ENCODE measurements at places on chromosomes 1 and 21. TPM values are rescaled to one million over a fixed set of nuclear protein-coding genes. Genes with fewer than 3 reads are reported as not detected.

ACTL8 gene
- total RNA-seq, result not detected

ADAM30 gene
- not detected for total RNA-seq

LCE1A gene
- not detected for total RNA-seq

RXRG gene
- total RNA-seq, result not detected

ZDHHC18 gene
- total RNA-seq, result 55.0 TPM

AMIGO1 gene
- total RNA-seq, result 5.8 TPM

DNA sequence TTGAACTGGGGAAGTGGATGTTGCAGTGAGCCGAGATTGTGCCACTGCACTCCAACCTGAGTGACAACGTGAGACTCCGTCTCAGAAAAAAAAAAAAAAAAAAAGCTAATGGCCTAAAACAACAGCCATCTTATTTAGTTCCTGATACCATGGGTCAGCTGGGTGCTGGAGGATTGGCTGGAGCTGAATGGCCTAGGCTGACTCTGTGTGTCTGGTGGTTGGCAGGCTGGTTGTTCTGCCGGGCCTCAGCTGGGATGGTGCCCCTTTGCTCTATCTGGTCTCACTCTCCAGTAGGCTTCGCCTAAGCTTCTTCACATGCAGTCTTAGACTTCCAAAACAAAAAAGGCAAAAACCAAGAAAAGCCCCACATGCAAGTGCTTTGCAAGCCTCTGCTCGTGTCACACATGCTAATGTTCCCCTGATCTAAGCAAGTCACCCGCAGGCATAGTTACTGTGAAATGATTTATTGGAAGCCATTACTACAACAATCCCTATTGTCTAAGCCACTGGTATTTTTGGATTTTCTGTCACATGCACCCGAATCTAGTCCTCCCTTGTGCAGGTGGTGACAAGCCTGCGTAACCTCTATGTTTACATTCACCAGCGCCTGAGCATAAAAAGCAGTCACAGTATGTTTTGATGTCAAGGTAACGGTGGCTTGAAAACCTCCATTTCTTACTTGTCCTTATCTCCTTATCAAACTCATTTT, 39.6 kb upstream of the KANK4 start:
- no peak for DNase-seq

GRCh38 chr1:1298861-1299685, 8.7 kb downstream of the ACAP3 start:
- no peak for DNase-seq

DNA sequence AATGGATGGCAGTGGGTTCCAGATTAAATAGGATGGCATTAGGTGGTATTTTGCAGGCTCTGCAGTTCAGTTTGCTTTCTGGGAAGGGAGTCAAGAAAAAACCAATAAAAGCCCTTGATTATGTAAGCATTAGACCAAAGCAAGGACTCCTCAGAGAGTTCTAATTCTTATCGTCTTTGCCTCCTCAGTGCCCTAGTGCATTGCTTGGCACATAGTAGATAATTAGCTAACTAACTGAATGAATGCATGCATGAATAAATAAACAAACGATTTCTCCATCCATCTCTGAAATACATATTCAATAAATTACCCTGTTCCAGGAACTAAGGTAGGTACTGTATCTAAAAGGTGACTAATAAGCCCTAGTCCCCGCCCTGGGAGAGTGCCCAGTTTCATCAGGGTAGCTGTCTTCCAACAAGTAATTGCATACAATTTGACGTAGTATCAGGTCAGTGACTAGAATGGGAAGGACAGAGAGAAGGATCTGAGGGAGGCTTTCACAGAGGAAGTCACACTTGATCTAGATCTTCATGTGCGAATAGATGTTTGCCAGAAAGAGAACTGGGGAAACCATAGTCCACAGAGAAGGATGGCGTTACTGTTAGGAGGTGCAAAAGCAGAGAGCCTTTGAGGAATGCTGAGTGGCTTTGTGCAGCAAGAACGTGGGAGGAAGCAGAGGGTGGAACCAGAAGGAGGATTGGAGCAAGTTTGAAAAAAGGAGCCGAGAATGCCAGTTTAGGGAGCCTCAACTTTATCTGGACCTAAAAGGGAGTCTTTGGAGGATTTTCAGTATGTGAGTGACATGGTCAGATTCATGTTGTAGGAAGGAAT, 111.4 kb downstream of the TBX19 start:
- no peak for DNase-seq

GRCh38 chr1:150321826-150322166, 463 bp downstream of the PRPF3 start:
- peak; percentile 14 for DNase-seq

DNA sequence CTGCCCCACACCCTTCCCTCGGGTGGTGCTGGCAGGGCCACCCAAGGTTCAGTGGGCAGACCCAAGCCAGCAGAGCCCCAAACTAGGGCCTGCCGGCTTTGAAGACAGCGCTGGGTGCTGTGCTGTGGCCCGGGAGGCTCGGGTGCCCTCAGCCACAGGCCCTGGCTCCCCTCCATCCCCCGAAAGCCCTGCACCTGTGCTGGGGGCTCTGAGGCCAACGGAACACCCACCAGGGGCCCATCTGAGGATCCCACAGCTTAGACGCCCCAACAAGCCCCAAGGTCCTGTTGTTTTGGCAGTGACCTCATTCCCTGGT, 8.6 kb downstream of the ITGB2 start:
- DNase-seq, result no peak

DNA sequence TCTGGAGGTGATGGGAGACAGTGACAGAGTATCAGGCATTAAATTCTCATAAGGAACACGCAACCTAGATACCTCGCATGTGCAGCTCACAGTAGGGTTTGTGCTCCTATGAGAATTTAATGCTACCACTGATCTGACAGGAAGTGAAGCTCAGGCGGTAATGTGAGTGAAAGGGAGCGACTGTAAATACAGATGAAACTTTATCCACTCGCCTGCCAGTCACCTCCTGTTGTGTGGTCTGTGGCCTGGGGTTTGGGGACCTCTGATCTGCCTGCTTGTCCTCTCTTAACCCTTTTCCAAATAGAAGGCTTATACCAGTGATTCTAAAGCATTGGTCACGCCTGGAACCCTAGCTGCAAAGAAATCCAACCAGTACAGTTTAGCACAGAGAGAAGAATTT, 15.3 kb downstream of the GABPA start:
- peak; percentile 42 for DNase-seq

GRCh38 chr1:35810096-35810881, 2.5 kb downstream of the AGO4 start:
- DNase-seq, result no peak

DNA sequence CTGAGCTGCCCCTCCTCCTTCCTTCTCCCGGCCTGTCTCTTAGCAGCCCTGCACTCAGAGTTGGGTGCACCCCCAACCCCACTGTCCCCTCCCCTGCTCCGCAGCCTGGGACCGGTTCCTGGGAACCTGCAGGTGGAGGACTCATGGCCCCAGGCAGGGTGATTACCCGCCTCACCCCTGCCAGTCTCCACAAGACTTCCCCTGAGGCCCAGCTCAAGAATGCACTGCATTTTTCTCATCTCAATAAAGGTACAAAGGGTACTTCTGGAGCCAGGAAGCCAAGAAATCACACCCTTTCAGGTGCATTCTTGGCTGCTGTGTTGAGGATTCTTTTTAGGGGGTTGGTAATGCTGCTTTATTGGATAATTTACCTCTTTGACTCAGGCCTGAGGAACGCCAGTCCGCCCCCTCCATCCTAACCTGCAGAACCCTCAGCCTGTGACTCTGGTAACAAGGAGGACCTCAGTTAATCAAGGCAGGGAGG, 126.3 kb upstream of the TMPRSS2 start:
- DNase-seq, result no peak

GRCh38 chr21:45830221-45830640, 151.3 kb upstream of the COL6A1 start:
- DNase-seq, result no peak

GRCh38 chr1:35247256-35247655, 21.3 kb upstream of the ZMYM4 start:
- no peak for DNase-seq

DNA sequence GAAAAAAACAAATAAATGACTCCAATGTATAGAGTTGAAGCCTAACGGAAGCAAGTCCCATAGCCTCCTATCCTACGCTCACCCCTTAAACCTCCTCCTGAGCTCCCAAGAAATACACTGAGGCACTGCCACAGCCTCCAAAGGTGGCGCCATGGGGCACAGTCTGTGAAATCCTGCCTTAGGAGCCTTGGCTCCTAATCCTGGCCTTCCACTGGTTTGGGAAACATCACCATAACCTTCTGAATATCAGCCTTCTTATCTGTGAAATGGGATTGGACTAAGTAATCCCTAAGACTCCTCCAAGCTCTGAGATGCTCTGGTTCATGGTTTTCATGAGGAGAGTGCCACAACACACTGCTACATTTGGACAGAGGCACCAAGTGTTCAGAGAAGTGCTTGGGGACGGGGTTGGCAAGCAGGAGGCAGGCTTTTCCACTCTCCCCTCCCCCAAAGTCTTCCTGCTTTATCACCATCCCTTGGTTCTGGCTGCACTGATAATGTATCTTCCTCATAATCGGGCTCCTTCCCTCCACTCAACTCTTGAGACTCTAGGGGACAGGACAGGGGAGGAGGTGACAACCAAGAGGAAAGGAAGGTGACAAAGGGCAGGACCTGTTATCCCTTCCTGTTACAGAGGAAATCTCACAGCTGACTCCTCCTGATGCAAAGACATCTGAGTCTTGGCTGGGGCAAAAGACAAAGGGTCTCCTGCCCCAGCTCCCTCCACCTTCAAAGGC, 2.7 kb downstream of the SLAMF7 start:
- DNase-seq, result no peak

- DNase-seq, result no peak
Observed at GRCh38 chr1:217048104-217048707, 325.0 kb upstream of the ESRRG start.

DNA sequence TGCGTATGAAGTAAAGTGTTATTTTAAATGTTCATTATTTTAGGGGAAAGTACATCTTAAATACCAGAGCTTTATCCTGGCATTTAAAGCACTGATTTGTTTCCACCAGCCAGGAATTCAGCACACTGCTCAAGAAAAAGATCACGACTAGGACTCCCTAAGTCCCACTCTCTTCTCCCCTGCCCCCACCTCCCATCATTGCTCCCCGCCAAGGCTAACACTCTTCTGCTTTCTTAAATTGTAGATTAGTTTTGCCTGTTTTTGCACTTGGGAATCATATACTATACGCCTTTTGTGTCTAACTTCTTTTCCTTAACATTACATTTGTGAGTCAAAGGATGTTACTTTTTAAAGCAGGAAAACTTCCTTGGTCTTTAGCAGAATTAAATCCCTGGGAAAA, 37.5 kb upstream of the C1orf105 start:
- DNase-seq, result no peak

- no peak for DNase-seq
Observed at GRCh38 chr1:12495725-12496124, 122.3 kb downstream of the DHRS3 start.

- DNase-seq, result no peak
Observed at GRCh38 chr21:25983745-25984144, 186.8 kb downstream of the APP start.

DNA sequence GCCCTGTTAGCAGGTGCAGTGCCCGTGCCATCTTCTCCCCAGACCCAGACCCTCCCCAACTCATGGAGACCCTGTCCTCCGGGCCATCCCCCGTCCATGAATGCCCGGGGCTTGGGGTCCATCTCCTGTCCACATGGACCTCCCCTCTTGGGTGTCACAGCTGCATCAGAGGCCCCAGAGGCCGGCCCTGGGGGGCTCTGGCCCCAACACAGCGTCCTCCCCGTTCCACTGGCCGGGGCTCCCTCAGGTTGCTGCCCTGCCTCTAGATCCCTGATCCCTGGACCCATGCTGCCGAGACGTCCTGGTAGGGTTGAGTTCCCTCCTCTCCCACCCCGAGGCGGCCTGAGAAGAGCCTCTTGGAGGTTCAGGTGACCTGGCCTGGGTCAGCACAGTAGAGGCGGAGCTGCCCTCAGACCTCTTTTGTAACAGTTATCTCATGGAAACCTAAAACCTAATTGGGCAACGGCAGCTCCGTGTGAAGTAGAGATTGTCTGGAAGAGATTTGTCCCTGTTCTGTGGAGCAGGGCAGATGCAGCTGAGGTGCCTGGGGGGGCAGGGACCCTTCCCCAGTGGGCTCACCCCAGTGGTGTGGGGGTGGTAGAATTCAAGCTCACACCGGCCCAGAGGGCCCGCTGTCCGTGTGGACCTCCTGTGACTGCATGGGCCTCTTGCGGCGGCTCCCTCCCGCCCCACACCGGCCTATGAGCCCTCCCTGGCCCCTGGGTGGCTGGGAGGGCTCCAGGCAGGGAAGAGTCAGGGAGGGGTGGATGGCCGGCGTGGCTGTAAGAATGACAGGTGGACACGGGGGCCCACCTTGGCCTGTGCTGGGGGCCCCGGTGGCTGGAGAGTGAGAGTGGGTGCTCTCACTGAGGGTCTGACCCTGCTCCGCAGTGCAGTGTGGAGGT, 56.1 kb downstream of the SKI start:
- no peak for DNase-seq

DNA sequence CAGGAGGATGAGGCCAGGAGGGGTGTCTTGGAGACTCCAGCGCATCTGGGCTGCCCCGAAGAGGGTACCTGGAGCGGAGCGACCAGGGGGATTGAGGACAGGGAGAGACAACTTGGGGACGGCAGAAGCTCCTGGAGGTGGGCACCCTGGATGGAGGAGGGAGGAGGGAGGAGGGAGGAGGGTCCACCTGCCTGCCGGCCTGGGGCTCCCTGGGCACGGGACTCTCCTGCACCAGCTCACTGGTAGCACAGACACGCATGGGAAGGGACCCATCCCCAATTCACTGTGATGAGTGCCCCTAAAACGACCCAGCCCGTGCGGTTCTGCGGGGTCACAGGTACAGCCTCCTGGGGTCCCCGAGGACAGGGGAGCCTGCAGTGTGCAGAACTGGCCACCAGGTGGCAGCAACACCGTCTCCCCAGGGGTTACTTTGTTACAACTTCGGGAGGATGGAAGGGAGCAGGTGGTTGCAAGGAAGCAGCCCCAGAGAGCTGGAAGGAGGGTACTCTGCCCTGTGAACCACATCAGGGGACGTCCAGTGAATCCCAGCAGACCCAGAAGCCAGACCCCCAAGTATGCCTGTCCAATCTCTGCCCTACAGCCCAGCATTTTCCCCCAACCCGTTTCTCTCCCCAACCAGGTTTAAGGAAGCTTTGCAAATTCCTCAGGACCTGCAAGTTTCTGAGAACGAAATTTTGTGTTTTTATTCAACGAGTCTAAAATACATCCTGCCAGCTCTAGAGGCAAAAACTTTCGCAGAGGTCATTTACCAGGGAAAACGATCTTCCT, 482.4 kb downstream of the NPHP4 start:
- peak; percentile 68 for DNase-seq

- peak; percentile 26 for DNase-seq
Observed at GRCh38 chr21:33587792-33588484, 546 bp downstream of the DONSON start.

GRCh38 chr1:91325456-91325855, 79.2 kb downstream of the HFM1 start:
- no peak for DNase-seq

- no peak for DNase-seq
Observed at GRCh38 chr1:179976970-179977651, 22.5 kb downstream of the CEP350 start.
